PC-9 (cell line): ENCODE measurements at places on chromosomes 3 and 15.

DNA sequence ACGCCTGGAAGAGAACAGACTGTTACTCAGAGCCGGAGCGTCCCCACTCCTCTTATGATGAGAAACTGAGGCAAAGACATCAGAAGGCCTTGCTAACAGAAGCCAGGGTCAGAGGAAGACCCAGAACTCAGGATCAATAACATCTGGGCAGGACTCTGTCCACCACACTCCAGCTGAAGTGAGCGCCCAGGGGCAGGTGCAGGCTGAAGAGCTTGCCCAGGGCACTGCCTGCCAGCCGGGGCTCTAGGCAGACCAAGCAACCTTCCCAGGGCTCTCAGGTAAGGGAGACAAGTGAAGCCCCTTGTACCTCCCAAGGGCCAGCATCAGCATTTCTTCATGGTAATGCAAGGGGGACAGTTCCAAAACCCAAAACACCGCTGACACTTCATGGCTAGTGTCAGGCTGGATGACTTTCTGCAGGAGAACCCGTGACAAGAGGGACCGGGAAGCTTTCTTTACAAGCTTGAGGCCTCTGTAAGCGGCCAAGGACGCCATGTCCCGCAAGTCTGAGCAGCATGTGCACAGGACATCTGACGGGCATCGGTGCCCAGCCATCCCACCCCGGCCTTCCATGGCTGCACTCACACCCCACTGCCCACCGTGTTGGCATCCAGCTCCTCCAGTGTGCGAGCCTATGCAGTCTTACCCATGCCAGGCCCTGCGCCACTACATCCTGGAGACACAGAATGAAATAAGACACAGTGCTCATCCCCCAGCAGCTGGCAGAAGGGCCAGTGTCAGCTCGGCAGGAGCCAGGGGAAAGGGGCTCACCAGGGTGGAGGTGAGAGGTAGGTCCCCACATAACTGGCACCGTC is 14.1 kb downstream of the XXYLT1 start:
- DNase-seq = no peak

- no peak for DNase-seq
Measured at GRCh38 chr3:63864008-63864964, 619 bp downstream of the ATXN7 start.

- DNase-seq = no peak
Measured at GRCh38 chr3:20648921-20649381, 462.9 kb upstream of the SGO1 start.

DNA sequence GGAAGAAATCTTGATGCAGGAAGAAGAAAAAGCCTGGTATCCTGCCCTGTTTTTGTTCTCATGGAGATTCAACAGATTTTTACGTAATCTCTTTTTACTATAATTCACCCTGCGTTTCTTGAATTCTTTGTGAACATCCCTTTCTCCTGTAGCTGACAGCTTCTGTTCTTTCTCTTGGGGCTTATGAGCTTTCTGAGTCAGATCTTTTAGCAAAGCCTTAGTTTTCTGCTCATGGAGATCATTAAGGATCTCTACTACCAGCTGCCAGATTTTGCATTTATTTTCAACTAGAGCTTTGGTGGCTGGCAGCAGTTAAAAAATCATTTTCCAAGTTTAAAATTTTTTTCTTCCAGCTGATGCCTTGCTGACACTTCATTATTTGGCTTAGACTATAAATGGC is 51.6 kb downstream of the MOBP start:
- DNase-seq = no peak

DNA sequence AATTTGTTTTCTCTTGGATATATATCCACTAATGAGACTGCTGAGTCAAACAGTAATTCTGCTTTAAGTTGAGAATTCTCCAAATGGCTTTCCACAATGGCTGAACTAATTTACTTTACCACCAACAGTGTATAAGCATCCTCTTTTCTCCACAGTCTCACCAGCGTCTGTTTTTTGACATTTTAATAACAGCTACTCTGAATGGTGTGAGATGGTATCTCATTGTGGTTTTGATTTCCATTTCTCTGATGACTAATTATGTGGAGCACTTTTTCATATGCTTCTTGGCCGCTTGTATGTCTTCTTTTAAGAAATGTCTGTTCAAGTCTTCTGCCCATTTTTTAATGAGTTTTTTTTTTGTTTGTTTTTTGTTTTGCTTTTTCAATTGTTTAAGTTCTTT is 206.2 kb downstream of the CTNNB1 start:
- no peak for DNase-seq

DNA sequence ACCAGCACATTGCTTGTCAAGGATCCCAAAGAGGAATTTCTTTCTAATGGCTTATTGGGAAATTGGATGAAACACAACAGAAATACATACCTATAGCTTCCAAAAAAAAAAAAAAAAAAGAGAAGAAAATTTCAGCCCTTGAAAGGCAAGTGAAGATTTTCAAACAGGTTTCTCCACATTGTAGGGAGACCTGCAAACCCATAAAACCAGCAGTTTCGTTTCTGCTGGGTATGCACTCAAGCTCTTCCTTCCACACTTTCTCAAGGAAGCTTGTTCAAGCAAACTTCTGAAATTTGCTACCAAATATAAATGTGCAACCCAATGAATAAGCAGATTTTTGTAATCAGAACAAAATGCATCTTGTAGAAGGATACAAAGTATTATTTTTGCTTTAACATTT is 15.9 kb upstream of the SH3BP5 start:
- DNase-seq = no peak

DNA sequence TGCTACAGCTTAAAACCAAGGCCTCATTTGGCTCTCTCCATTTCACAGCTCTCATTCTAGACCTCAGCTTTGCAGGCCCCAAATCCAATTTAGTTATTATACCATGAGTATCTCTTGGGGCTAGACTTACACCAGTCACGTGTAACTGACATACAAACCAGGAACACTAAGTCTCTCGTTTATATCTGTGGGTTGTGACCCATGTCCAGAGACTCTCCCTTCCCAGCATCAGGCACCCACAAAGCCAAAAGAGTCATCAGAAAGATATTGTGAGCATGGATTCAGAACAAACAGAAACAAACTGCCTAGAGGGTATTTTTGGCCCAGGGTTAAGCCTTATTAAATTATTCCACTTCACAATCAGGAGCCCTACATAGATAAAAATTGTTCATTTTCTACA is 5.6 kb upstream of the CCDC13 start:
- no peak for DNase-seq

- no peak for DNase-seq
Measured at GRCh38 chr15:83475551-83475950, 28.4 kb downstream of the SH3GL3 start.

DNA sequence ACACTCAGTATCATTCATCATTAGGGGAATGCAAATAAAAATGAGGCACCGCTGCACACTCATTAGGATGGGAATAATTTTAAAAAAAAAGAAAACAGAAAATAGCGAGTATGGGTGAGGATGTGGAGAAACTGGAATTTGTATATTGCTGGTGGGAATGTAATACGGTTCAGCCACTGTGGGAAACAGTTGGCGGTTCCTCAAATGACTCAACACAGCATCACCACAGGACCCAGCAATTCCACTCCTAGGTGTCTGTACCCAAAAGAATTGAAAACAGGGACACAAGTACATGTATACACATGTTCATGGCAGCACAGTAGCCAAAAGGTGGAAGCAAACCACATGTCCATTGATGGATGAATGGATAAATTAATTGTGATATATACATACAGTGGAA is 35.2 kb upstream of the RFTN1 start:
- DNase-seq = no peak

DNA sequence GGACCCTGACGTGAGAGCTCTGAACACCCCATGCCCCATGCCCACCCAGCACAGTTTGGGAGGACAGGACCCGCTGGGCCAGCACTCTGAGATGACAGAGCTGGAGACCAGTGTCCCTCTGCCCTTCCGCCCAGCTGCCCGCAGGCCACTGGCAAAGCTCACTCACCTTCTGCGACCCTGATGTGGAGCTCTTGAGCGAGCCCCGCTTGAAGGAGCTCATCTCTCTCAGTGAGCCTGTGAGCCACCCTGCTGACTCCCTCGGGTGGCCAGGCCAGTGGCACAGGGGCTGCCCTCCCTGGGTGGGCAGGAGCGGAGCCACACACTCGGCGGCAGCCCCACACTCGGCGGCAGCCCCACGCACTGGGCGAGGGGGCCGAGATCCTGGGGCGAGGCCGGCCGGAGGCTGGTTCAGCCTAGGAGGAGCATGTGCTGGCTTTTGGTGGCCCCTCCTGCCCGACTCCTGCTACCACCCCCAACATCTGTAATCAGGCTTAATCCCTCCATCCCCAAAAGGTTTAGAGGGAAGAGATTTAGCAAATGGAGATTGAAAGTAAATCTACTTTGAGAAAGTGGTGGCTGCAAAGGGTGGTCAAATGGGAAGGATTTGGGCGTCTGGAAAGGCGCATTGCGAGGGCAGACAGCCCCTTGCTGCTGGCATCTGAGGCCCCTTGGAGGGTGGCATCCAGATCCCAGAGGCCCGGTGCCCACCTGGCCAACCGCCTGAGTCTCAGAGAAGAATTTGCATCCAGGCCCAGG is 59.4 kb upstream of the TRPM1 start:
- no peak for DNase-seq

- DNase-seq = no peak
Measured at GRCh38 chr3:163838769-163839168, 1239.5 kb downstream of the SI start.

DNA sequence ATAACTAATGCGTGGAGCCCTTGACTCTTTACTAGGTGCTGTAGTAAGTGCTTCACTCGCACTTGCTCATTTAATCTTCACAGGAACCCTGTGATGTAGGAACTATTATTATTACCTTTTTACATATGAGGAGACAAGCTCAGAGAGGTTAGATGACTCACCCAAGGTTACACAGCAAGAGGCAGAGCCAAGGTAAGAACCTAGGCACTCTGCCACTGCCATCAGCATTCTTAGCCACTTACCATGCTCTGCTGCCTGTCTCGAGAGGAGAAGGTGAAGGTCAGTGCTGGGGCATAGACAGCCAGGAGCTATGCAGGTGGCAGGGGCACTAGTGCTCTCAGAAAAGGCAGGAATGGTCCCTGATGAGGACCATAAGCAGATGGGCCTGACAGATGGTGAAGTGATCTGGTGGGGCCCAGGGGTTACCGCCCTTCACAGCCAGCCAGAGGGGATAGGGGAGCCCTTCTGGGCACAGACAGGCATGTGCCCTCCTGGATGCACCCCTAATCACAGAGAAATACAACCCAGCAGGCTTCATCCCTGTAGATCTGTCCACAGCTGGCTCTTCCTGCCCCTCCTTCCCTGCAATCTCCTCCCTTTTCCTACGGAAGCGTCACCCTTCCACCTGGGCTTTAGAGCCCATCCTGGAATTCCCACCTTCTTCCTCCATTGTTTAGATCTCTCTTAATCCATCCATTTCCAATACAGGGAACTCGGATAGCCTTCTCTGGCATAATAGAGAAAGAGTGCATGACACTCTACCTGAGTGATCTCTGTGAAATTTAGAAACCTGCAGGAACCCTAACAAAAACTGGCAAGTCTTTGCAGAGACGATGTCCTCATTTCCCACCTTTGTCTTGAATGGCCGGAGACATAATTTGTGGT is 26.9 kb downstream of the ABTB1 start:
- DNase-seq = no peak

- no peak for DNase-seq
Measured at GRCh38 chr3:23809294-23809693, 3.5 kb downstream of the UBE2E1 start.

DNA sequence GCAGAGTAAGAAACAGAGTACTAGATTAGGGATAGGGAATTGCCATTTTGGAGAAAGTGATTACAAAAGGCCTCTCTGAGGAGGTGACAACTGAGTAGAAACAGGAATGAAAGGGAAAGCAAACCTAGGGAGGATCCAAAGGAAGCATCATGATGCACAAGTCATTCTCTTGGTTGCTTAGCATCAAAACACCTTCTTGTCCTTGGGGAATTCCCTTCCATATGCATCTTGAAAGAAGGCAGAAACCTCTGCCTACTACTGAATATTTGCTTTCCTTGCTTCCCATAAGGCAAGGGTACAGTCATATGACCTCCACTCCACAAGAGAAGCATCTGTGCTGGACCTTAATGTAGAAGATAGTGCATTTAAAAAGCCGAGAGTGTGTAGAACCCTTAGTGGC is 24.1 kb downstream of the GABPB1 start:
- DNase-seq = no peak

DNA sequence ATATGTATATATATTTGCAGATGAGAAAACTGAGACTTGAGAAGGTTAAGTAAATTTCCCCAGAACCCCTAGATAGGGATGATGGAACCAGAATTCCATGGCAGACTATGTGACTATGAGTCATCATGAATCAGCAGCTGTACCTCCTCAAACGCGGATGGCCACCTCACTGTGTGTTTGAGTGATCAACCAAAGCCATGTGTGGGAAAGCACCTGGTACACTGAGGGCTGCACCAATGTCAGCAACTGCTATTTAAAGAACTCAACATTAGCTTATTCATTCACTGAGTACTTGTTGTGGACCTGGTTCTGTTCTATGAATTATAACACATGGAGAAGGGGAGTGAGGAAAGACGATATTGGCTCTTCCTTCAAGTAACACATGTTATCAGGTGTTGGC is 377.0 kb downstream of the GAP43 start:
- no peak for DNase-seq

- no peak for DNase-seq
Measured at GRCh38 chr3:186609247-186609868, 3.5 kb upstream of the AHSG start.

DNA sequence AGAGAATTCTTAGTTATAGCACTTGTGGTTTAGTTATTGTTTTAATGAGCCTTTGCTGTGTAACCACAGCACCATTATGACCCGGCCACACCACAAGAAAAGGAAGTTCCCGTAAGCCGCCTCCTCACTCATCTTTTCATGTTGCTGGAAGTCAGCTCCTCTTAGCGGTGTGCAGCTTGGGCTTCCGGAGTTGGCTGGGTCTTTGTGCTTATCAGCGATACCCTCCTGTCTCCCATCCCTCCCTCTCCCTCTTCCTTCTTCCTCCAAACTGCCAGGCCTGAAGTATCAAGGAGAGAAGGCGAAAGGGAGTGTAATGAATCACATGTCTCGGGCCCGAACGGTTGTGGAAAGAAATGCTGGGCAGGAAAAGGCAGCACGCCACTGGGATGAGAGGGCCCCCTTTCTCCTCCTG is 353.5 kb downstream of the MCTP2 start:
- no peak for DNase-seq

- peak; percentile 79 for DNase-seq
Measured at GRCh38 chr3:13879946-13880810, at the start of gene WNT7A. Gene WNT7A, minus strand, starts transcription at chr3:13880071. Its CDS starts 255 bp downstream, at chr3:13879816.

- no peak for DNase-seq
Measured at GRCh38 chr3:67808906-67809305, 154.5 kb upstream of the SUCLG2 start.

GRCh38 chr3:47398228-47398627 is 17.4 kb downstream of the PTPN23 start:
- DNase-seq = no peak

- DNase-seq = no peak
Measured at GRCh38 chr3:182717216-182717615, 76.1 kb upstream of the ATP11B start.

DNA sequence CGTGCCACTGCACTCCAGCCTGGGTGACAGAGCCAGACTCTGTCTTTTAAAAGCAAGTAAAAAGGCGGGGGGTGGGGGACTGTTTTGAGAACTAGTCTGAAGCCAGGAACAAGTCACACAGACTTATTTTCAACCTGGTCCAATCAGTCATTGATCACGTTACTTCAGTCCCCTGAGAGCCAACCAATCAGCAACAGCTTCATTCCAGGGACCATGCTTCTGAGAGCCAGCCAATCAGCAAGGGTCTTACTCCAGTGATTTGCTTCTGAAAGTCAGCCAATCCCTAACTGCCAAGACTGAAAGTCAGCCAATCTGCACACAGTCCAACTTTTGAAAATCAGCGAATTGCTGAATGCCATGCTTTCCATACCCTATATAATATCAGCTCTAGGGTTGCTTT is 48.6 kb upstream of the C15orf39 start:
- no peak for DNase-seq

- no peak for DNase-seq
Measured at GRCh38 chr3:140731440-140732119, 53.7 kb downstream of the TRIM42 start.
